Fibroblast of skin of left biceps (primary cell): ENCODE measurements at places on chromosomes 12 and 14.

DNA sequence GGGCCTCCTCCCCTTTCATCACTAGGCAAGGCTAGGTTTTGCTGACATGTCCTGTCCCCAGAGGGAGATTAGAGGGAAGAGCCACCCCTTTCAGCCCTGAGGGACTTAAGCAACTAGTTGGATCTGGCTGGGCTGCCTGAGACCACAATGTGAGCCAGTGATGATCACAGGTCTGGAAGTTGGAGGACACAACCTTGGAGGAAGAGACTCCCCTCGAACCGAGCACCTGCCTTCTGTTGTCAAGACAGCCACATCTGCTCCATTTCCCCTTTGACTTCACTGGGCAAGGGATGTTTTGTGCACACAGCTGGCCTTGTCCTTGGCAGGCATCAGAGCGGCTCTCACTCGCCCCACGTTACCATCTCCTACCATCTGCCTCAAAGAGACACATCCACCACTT lies 31.4 kb downstream of the MVK start:
- DNase-seq, result no peak

DNA sequence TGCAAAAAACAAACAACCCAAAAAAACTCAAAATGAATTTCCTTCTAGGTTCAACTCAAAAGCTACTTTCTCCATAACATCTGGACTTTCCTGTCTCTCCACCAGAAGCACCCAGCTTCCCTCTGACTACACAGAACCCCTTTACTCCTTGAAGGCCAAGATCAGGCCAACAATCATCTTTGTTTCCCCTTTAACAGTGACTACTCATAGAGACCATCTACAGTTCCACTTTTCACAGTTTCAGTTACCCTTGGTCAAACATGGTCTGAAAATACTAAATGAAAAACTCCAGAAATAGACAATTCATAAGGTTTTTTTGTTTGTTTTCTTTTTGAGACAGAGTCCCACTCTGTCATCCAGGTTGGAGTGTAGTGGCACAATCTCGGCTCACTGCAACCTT lies 11.8 kb downstream of the GCH1 start:
- no peak for DNase-seq

GRCh38 chr12:51695241-51696010 lies 104.4 kb downstream of the SCN8A start:
- DNase-seq, result no peak

- DNase-seq, result no peak
These were observed 5.1 kb upstream of the MED13L start for GRCh38 chr12:116282371-116283286.

DNA sequence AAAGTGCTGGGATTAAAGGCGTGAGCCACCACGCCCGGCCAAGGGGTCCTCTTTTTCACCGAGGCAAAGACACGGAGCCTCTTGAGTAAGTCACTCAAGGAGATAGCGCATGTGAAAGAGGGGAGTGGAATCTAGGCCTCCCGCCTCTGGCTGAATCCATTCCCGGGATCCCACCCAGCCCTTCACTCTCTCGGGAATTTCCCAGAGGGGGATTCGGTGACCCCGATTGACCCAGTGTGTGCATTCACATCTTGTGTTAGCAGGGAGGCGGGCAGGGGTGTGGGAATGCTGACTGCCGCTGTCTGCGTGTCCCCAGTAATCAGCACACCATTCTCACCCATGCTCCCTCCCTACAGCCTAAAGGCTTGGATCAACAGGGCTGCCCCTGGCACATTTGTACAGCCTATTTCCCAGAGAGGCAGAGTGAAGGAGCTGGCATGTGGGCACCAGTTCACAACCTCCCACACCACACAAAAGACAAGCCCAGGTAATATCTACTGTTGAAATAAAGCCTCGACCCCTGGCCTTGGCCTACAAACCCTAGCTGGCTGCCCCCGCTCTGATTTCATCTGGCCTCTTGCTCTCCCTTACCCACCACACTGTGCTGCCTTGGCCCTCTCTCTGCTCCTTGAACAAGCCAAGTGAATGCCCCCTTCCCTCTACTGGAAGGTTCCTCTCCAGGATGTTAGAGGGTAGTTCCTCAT lies 1.3 kb upstream of the LTBP2 start:
- DNase-seq, result no peak

DNA sequence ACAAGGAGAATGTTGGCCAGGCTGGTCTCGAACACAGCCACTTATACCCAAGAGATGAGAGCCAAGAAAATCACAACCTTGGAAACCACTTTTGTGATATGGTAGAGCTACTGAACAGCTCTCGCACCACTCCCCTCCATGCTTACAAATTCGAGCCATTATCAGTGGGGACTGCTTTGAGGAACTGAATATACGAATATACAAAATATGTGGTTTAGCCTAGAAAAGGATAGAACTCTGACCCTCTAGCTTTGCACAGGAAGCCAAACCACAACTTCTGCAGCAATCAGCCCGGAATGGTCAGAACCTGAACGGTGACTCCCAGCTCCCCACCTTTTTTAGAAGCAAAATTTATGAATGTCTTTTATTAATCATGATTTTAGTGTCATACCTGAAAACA lies 129.8 kb upstream of the TMEM132C start:
- no peak for DNase-seq
